CD4-positive, alpha-beta T cell (primary cell): ENCODE measurements at places on chromosomes 1 and 21.

- DNase-seq: no peak
These were observed 103.2 kb upstream of the OLFM3 start for GRCh38 chr1:102099916-102100315.

DNA sequence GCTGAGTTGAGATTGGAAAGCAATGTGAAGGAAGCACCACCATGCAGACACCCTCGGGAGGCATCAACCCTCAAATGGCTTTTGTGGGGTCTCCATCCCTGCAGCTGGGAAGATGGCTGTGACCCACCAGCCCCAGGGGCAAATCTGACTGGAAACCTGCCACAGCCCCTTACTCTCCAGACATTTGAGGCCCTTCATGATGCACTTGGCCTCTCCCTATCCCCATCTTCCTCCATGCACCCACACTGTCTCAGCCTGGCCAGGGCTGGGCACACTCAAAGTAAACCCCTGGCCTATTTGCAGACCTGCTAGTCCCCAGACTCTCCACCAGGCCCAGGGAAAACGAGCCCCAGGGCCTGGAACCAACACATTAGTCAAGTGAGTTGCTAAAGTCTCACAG, 205.2 kb downstream of the MATN1 start:
- no peak for DNase-seq

- no peak for DNase-seq
These were observed 28.5 kb downstream of the WNT4 start for GRCh38 chr1:22114083-22115012.

- no peak for DNase-seq
These were observed 35.4 kb downstream of the AK2 start for GRCh38 chr1:33001282-33001681.

GRCh38 chr1:17922833-17923232, 167.7 kb downstream of the ACTL8 start:
- peak; percentile 20 for DNase-seq

DNA sequence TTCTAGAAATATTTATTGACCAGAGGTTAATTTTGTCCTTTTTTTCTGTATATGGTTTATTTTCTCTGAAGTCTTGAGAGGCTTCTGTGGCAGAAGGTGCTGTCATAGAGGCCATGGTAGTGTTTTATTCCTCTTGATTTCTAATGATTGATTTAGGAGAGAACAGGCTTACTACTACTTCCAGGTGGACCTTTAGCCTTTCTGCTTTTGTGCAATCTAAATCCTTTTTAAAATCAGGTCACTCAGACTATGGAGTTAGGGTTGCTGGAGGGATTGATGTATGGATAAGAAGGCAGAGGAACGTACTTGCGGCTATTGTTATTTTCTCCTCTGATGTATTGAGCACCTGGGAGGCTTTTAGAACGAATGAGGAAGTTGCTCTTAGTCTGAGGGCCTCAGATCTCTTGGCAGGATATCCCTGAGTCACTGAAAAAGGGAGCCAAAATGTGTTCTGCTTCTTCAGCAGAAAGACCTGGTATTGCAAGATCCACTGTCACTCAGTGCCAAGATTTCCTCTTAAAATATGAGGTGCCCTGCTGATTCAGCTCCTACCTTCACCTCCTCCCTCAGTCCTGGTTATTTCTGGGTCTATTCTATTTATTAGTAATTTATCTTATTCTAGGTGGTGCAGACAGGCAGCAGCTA, 277.4 kb downstream of the ZNF648 start:
- no peak for DNase-seq

- DNase-seq: peak; percentile 47
These were observed 221.8 kb upstream of the JUN start for GRCh38 chr1:59005491-59006288.

- DNase-seq: no peak
These were observed 42.3 kb downstream of the DPT start for GRCh38 chr1:168686666-168687065.
